ENCODE measurements at places on chromosomes 3 and 15. TPM values are rescaled to one million over a fixed set of nuclear protein-coding genes. Genes with fewer than 3 reads are reported as not detected.

GRCh38 chr3:41502481-41502880 lies 303.2 kb downstream of the CTNNB1 start:
- DNase-seq = no peak

STARD5 gene
- 0.20 TPM for total RNA-seq

DAPK2 gene
- total RNA-seq = 3.2 TPM

- DNase-seq = no peak
These were observed 84.0 kb downstream of the MINAR1 start for GRCh38 chr15:79516155-79516554.
